ENCODE measurements at places on chromosomes 11 and 22.
A peak's percentile ranks its signal among the peaks of the same experiment; 100 is the strongest.

DNA sequence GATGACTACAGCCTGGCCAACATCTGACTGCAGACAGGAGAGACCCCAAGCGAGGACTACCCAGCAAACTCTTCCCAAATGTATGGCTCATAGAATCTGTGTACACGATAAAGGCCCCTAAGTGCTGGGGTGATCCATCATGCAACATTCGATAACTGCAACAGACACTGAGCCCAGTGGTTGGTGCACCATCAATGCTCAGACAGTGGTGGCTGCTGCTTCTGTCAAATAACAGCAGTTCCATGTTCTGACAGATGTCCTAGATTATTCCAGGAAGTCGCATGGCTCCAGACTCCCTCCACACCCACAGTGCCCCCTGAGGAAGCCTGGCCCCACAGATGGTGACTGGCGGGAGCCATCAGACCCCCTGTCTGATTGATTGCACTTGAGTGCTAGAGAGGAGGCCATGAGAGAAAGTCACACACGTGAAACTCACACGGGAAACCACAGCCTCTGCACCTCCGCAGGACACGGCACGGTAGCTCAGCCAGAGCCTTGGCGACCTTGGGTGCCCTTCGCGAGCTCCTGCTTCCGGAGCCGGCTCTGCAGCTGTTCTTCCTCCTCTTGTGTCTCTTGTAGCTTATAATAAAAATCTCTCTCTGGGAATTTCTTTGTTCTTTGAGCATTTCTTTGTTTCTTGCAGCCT, 1155.9 kb downstream of the TBC1D22A start:
- peak; percentile 33 for DNase-seq

GRCh38 chr11:119995730-119996491, 142.0 kb downstream of the TRIM29 start:
- DNase-seq = no peak

DNA sequence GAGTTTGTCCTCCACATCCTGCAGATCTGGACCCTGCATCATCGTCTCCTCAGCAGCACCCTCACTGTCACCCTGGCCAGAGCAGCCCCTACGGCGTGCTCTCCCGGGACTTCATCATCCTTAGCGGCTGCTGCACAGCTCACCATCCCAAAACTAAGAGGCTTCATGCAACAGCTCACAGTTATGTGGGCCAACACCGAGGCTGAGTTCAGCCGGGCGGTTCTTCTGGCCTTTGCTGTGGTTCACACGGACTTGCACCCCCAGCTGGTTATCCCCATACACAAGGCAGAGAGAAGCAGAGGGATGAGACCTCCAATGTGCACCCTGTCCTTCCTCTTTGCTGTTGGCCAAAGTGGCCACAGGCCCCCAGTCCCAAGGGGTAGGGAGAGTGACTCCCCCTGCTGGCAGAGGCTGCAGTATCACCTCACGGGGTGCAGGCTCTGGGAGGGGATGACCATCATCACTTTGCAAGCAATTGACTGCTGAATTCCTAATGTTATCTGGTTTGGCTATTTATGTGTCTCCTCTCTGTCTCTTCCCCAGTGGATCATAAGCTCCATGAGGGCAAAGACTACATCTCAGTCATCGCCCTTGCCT, 276.8 kb downstream of the BRD1 start:
- DNase-seq = no peak

DNA sequence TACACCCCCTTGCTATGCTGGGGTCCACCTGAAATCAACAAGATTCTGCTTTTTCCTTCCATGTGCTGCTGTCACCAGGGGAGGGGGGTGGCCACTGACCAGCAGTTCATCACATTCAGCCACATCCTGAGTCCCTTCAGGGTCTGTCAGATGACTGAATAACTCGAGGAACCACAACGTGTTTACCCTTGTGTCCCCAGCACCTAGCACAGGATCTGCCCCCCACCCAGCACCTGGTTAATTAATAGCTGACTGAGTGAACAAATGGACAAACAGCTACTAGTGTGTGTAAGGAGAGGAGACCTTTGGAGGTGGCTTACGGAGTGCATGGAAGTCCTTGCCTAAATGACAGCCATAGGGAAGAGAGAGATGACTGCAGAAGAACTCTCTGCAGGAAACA, 119.5 kb upstream of the NCAM1 start:
- DNase-seq = no peak

DNA sequence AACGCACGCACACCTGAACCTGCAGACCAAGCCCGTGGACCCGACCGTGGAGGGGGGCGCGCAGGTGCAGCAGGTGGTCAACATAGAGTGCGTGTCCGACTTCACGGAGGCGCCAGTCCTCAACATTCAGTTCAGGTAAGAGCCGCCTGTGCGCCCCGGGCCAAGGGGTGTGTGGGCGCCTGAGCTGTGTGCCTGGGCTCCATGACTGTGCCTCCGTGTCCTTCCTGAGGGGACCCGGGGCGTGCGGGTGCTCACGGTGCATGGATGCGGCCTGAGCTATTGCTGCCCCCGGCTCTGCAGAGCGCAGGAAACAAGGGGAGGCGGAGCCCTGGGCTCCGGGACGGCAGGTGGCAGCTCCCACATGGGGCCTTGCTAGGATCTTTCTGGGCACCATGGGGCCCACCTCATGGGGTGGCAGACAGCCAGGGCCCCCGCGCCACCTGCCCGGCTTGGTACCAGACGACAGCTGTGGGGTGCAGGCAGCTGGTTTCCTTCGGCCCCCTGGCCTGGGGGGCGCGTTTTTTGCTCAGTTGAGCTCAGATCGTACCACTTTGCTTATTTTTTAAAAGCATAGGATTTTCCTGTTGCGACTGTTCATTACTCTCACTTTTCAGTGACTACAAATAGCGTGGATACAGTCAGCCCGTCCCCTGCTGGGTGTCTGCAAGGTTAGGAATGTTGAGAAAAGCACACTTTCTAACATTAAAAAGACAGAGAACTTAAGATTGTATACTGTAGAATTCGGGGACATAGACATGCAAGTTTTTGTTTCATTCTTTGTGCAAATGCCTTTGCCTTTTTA, 28.3 kb downstream of the MUC6 start:
- no peak for DNase-seq

DNA sequence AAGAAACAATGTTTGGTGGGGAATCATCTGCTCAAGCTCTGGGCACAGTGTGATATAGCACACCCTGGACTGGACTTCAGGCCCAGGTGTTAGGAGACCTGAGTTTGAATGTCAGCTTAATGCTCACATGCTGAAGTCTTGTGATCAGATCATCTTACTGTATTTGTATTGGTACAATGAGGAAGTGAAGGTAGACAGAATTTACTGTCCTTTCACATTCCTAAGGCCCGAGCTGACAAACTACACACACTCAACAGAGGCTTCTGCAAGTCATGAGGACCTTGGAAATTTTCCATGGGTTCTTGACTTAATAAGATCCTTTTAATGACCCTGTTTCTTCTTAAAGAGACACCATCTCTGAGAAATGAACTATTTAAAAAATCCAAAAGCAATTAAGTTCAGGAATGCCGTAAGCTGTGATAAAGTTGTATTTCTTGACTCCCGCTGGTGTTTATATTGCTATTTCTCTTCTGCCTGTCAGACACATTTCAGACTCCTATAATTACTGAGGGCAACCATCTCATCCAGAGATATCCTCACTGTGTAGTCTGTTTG, 802.0 kb downstream of the DLG2 start:
- DNase-seq = no peak

- no peak for DNase-seq
Observed at GRCh38 chr22:42282943-42283277, 12.5 kb upstream of the TCF20 start.

GRCh38 chr22:42470366-42471082, 38.3 kb upstream of the NFAM1 start:
- no peak for DNase-seq

DNA sequence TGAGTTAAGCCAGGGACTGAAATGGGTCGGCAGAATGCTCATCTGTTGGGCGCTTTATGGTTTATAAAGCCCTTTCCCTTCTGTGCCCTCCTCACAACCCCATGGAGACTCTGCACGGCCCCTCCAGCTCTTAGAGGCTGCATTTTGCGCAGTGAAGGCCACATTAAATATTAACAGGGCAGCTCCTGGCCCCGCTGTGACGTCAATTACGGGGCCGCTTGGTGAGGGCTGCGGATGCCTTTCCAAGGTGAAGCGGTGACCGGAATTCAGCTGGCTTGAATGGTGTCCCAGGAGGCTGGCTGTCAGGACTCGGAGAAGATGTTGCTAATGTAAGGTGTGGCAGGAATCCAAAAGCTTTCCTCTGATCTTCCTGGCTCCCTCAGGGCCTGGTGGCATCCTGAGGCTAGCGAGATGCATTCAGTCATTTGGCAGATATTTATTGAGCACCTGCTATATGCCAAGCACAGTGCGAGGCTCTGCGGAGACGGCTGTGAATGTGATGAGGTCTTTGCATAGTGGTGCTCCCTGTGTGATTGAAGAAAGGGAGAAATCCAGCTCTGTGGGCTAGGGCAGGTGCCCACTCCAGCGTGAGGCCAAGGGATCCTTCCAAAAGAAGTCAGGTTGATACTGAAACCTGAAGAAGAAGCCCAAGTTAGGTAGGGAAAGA, 10.4 kb upstream of the YWHAH start:
- DNase-seq = no peak

- no peak for DNase-seq
Observed at GRCh38 chr11:62360685-62361084, 23.4 kb downstream of the ASRGL1 start.

DNA sequence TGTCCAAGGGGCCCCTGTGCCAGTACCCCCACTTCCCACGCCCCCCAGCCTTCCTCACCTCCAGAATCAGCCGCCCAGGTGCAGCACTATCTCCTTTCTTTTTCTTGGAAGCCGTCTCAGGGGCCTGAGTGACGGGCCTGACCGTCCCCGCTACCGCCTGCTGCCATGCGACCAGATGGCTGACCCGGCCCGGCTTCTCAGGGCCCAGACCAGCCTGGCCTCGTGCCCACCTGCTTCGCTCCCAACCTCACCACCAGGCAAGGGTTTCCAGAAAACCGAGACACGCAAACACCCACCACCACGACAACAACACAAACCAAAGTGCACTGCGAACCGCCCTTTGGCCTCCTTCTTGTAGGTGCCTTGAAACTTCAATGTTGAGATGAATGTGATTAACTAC, 39.1 kb downstream of the MACROD1 start:
- DNase-seq = no peak

DNA sequence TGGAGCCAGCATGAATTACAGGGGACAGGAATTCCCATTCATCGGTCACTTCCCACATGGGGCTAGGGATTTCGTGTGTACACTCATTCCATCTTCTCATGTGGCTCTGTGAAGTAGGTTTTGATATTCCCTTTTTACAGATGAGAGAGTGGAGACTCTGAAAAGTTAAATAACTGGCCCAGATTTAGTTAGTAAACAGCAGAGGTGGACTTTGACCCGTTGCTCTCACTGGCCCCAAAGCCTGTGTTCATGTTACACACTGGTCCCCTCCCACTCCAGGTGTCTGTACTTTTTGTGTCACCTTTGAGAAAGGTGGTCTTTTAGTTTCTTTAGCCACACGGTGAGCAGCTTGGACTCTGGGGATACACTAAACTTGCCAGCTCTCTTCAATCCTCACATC, 108.5 kb downstream of the MICAL2 start:
- DNase-seq = no peak

DNA sequence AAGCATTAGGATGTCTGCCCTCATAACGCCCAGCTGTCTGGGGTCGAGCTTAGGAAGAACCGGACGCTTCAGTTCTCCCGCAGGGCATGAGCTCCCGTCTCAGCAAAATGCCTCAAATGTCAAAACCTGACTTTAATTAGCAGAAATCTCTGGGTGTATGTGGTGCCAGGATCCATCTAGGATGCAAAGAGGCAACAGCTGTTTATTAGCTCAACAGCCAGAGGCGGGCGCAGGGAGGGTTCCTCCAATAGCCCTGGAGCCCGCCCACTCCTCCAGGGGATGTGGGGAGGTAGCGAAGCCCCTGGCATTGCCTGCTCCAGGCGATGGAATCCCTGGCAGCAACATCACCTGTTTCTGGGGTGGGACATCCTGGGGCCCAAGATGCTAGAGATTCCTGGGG, 39.4 kb upstream of the RTL6 start:
- no peak for DNase-seq

DNA sequence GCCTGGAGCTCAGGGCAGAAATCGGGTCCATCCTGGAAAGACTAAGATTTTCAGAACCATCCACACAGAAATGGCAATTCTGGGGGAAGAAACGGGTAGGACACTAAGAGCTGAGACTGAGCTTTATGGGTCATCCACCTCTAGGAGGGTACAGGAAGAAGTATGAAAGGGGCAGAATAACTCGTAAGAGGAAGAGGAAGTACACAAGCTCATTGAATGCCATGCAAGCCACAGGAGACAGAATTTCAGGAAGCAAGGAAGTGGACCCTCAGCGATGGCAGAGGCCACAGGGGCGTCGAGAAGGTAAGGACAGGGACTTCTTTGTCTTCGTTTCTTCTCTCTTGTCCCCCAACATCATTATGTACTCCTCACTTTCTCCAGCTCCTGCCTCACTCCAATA, 169.6 kb downstream of the MAML2 start:
- no peak for DNase-seq

- no peak for DNase-seq
Observed at GRCh38 chr11:45684440-45684839, 19.0 kb upstream of the CHST1 start.

- DNase-seq = no peak
Observed at GRCh38 chr11:85171648-85172257, 455.4 kb downstream of the DLG2 start.

DNA sequence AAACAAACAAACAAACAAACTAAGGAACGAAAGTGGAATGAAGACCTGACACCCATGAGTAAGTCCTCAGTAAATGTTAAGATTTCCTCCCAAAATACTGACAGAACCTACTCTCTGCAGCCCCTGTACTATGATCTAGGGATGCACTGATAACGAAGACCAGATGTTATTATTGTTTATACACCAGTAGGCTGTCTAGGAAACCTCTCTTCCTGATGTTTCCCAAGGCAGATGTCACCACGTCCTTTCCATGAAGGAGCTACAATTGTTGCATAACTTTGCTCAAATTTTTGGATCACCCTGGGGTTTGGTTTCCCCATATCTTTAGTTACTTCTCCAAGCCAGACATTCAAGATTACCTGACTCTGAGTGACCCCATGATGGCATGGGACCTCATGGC, 340.7 kb downstream of the MIAT start:
- DNase-seq = no peak

- no peak for DNase-seq
Observed at GRCh38 chr11:91086028-91086427, 863.2 kb upstream of the CHORDC1 start.

DNA sequence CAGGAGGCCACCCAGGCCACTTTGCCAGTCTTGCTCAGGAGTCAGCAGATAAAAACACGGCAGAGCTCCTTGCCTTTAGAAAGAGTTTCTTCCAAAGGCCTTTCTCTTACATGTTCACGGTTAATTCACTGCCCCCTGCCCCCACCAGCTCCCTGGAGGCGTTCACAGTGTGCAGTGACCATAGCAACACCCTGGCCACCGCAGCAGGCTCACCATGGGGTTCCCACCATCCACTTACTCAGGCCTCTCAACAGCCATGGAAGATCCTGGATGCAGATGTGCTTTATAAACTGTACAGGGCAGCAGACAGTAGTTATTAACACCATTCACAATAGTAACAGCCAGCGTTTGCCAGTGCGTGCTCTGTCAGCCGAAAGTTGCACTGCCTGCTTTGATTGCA, 10.6 kb upstream of the MYO7A start:
- no peak for DNase-seq
